CD4-positive, alpha-beta T cell (primary cell): ENCODE measurements at places on chromosomes 1 and 21.

DNA sequence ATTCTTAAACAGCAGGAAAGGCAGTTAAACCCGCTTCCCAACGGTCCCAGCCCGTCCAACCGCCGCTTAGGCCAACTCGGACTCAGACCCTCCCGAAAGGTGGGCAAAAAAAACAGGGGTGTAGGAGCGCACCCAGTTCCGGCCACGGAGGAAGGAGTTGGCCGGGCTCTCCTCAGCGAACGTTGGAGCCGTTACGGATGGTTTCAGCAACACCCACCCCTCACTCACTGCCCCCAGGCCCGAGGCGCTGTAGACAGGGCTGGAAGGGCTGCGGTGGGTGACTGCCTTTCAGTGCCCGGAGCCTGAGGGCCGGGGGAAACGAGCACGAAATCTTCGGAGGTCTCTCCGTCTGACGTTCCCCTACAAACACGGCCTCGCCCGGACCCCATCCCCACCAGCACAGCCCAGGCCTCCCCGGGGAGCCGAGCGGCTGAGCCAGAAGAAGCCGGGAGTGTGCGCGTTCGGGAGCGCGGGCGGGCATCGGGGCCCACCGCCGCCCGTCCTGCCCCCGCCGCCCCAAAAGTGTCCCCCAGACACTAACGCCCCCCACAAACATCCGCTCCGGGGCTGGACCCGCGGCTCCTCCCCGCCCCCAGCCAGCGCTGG, 1.3 kb downstream of the KDM5B start:
- peaks cover 33% of the 10 kb centered on the region for H3K4me1 ChIP-seq
- peak overlapping the region; percentile 79 for H3K4me3 ChIP-seq
- no peaks in the 10 kb centered on the region for H3K36me3 ChIP-seq
- no peaks in the 10 kb centered on the region for H3K27me3 ChIP-seq
- H3K27ac ChIP-seq = peak overlapping the region; percentile 53

DNA sequence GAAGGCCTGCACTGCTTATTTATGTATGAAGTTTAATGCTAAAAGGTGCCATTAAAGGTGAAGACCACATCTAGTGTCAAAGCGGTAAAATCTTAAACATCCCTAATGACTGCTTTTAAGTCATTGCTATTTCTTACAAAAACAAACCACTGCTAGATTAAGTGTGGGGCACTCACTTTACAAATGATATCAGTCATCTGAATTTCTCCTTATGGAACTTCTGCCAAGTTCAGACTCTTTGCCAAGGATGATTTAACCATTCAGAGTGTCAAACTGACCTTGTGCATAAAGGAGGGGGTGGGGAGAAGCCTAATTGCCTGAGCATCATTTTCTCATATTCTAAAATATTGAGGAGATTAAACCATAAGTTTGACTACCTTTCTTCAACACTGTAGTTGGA, 271.5 kb downstream of the TGFB2 start:
- H3K4me3 ChIP-seq = no peak overlapping the region
- DNase-seq = no peak
- no peak overlapping the region for H3K27ac ChIP-seq
- no peaks in the 10 kb centered on the region for H3K36me3 ChIP-seq

DNA sequence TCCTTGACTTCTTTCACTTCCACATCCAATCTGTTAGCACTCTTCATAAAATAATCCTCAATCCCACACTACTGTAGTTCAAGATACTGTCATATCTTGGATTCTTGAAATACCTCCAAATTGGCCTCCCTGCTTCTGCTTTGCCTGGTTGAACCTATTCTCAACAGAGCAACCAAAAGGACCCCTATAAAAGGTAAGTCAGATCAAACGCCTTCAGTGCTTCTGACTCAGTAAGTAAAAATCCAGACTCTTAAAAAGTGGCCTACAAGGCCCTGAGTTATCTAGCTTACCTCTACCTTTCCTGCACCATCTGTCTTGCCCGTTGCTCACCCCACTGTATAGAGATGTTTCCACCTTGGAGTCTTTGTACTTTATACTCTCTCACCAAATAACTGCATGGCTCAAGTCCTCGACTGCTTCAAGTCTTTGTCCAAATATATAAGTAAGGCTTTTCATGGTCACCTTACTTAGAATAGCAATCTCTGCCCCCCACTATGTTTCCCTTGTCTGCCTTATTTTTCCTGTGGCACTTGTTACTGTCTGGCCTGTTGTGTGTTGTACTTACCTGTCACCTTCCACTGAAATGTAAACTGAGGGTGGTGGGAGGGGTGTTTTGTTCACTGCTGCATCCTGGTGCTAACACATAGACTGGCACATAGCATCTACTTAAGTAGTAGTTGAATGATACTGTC, 5.1 kb upstream of the PIGV start:
- no peak overlapping the region for H3K4me3 ChIP-seq
- no peaks in the 10 kb centered on the region for H3K27me3 ChIP-seq
- no peak overlapping the region for H3K27ac ChIP-seq
- DNase-seq = no peak
- H3K4me1 ChIP-seq = peaks cover 52% of the 10 kb centered on the region

GRCh38 chr1:59445040-59445439, 148.1 kb downstream of the FGGY start:
- H3K4me3 ChIP-seq = no peak overlapping the region
- no peak overlapping the region for H3K27ac ChIP-seq
- H3K4me1 ChIP-seq = no peaks in the 10 kb centered on the region
- DNase-seq = no peak

GRCh38 chr21:37263827-37264600, 3.1 kb downstream of the VPS26C start:
- peaks cover 4% of the 10 kb centered on the region for H3K36me3 ChIP-seq
- no peak overlapping the region for H3K4me3 ChIP-seq
- DNase-seq = no peak
- H3K27me3 ChIP-seq = no peaks in the 10 kb centered on the region

GRCh38 chr1:205963352-205964155, 20.3 kb upstream of the SLC26A9 start:
- no peak overlapping the region for H3K27ac ChIP-seq
- no peaks in the 10 kb centered on the region for H3K4me1 ChIP-seq
- H3K4me3 ChIP-seq = no peak overlapping the region
- no peaks in the 10 kb centered on the region for H3K36me3 ChIP-seq
- DNase-seq = no peak

- DNase-seq = no peak
- H3K36me3 ChIP-seq = no peaks in the 10 kb centered on the region
- H3K4me1 ChIP-seq = peaks cover 2% of the 10 kb centered on the region
- H3K4me3 ChIP-seq = no peak overlapping the region
These were observed 9.8 kb upstream of the F5 start for GRCh38 chr1:169595764-169596711.
